ENCODE measurements at places on chromosomes 5 and 9.

GRCh38 chr5:95715799-95716461 lies 15.2 kb upstream of the RHOBTB3 start:
- DNase-seq = no peak

GRCh38 chr9:34362614-34363214 lies 14.0 kb downstream of the MYORG start:
- DNase-seq = no peak

GRCh38 chr9:120929229-120929791 lies 2.7 kb upstream of the TRAF1 start:
- DNase-seq = no peak

- no peak for DNase-seq
Measured at GRCh38 chr5:58653521-58653920, 70.6 kb downstream of the RAB3C start.

GRCh38 chr5:113474100-113474728 lies 14.0 kb downstream of the MCC start:
- no peak for DNase-seq

DNA sequence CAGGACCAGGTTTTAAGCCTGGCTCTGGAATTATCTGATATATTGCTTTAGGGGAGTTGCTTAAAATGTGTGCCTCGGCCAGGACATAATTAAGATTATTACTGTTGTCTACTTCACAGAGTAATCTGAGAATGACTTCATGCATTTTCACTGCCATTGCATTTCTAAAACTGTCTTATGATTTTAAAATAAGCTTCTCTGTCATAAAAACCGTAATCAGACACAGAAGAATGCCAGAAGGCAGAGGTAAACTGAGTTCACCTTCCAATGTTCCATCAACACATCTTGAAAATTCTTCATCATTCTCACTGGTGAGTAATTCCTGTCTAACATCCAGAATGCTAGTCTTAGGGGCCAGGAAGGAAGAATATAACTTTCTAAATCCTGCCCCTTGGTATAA lies 47.1 kb downstream of the ISOC1 start:
- DNase-seq = no peak

GRCh38 chr9:108676355-108676754 lies 179.4 kb downstream of the ACTL7B start:
- no peak for DNase-seq

- no peak for DNase-seq
Measured at GRCh38 chr9:136544964-136545691, 720 bp downstream of the NOTCH1 start.

- DNase-seq = no peak
Measured at GRCh38 chr5:83406906-83407305, 64.6 kb upstream of the VCAN start.

DNA sequence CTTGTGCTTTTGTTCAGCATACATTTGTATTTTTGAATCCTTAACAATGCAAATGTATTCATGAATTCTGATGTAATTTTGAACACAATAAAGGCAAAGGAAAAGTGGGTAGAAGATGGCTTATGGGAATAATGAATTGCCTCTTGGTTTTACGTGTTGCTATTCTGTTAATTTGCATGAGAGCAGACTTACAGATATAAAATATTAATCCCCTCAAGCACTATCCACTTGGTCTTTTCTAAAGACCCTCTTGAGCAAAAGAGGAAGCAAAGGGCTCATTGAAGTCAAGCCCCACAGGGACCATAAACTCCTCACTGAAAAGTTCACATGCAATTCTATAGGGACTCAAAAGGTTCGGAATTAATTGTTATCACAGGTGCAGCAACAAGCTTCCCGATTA lies 51.9 kb downstream of the OSTF1 start:
- DNase-seq = no peak
